ENCODE measurements at places on chromosomes 7 and 10.

GRCh38 chr10:121668314-121669027, 70.2 kb upstream of the FGFR2 start:
- no peak for DNase-seq

GRCh38 chr10:88853155-88853881, 1.7 kb upstream of the ANKRD22 start:
- DNase-seq = no peak

DNA sequence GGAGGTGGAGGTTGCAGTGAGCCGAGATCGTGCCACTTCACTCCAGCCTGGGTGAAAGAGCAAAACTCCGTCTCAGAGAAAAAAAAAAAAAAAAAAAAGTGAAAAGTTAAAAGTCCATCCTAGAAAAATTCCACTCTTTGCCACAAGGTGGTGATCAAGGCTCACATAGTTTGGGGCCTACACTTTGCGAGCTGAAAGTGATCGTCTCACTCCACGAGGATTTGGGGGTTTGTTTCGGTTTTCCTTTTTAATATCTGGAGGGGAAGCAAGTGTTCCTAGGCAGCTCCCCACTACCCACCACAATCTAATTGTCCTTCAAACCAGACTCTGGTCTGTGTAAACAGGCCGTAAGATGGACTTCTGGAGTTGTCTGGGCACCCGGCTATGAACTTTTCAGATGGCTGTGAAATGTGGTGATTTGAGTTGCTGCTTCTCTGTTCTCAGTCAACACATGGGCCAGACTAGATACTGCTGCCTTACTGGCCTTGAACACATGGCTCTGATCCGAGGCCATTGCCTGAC, 27.1 kb downstream of the PRLHR start:
- DNase-seq = no peak

DNA sequence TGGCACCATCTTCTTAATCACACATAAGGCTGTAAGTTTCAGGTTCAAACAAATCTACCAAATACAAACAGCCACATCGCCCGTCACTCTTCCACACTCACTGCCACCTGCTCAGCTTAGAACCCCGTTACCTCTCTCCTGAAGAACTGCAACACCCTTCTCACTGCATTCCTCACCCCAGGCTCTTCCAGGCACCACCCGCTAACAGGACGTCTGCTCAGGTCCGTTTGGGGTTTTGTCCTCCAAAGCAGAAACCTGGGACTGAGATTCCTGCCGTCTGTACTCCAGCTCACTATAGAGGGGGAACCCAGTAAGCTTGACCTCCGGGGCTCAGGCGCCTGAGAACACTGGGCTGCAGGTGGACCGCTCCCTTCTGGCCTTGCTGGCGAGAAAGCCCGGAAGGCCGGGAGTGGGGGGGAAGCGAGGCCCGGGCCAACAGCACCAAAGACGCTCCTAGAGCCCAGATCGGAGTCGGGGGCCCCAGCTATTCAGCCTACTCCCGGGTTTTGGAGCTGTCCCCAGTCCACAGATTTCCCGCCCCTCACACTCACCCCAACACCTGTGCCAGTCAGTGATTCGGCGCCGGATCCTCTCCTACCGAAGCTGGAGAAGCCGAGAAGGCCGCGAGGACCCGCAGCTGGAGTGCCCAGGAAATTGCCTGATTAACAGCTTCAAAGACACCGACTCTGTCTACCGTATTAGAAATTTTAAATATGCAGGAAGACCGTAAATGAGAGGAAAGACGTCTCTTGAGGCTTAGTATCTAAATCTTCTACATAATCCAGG, at the start of gene AP3M1:
TSS of gene AP3M1 (minus strand) at position 625 of the 786 bp plus-strand sequence. CDS start 12,449 bp downstream, outside the sequence.
- DNase-seq = peak; percentile 26

- no peak for DNase-seq
These were observed 236.0 kb downstream of the INHBA start for GRCh38 chr7:41466760-41467384.

- peak; percentile 24 for DNase-seq
These were observed 82.7 kb upstream of the GPR22 start for GRCh38 chr7:107387128-107387527.

DNA sequence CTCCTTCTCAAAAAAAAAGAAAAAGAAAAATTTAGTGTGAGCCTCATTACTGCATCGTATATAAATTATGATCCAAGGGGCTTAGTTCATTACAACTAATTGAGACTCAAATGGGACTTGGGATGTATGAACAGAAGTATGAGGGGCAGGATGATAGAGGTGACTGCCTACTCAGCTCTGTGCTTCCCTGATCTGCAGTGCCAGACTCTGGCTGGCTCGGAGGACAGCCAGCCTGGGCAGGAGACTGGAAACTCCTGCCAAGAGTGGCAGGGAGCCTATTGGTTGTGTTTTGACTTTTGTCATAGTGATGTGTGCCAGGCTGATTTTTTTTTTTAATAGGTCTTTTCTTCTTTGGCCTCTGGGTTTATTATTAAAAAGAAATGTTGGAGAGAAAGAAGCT, 73.8 kb upstream of the GTF2IRD1 start:
- no peak for DNase-seq

DNA sequence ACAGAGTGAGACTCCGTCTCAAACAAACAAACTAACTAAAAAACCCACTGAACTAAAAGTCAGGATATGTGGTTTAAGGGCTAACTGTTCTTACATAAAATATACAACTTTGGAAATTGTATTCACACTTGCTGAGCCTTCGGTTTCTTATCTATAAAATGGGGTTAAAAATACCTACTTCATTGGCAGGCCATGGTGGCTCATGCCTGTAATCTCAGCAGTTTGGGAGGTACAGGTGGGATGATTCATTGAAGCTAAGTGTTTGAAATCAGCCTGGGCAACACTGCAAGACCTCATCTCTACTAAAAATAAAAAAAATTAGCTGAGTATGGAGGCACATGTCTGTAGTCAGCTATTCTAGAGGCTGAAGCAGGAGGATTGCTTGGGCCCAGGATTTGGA, 115.4 kb upstream of the KLF6 start:
- DNase-seq = no peak

- no peak for DNase-seq
These were observed 124.7 kb downstream of the ELMO1 start for GRCh38 chr7:37323966-37324365.

DNA sequence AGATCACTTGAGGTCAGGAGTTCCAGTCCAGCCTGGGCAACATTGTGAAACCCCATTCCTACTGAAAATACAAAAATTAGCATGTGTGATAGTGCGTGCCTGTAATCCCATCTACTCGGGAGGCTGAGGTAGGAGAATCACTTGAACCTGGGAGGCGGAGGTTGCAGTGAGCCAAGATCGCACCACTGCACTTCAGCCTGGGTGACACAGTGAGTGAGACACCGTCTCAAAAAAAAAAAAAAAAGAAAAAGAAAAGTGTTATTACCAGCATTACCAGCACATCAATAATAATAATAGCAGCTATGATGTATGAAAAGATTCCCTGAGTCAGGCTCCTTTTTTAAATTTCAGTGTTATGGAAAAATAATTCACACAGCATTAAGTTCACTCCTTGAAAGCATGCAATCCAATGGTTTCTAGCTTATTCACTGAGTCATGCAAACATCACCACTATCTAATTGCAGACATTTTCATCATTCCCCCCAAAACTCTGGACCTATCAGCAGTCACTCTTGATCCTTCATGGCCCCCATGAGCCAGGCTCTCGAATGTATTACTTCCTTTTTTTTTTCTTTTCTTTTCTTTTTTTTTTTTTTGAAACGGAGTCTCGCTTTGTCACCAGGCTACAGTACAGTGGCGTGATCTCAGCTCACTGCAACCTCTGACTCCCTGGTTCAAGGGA, 228.4 kb downstream of the FANK1 start:
- no peak for DNase-seq

GRCh38 chr7:134695321-134695860, 48.7 kb downstream of the BPGM start:
- peak; percentile 81 for DNase-seq

DNA sequence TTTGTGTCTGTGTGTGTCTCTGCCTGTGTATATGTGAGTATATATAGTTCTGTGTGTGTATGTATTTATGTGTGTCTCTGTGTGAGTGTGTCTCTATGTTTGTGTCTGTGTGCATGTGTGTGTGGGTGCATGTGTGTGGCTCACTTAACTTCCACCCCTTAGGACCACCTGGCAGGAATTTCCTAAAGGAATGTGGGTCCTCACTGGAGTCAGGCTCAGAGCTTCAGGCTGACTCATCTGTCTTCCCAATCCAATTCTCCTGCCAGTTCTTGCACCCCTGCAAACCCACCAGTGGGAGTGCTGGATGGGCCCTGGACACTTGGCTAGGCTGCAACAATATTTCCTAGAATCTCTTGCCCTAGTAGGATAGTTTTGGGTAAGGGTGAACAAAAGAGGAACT, 70.2 kb upstream of the GRB10 start:
- no peak for DNase-seq

DNA sequence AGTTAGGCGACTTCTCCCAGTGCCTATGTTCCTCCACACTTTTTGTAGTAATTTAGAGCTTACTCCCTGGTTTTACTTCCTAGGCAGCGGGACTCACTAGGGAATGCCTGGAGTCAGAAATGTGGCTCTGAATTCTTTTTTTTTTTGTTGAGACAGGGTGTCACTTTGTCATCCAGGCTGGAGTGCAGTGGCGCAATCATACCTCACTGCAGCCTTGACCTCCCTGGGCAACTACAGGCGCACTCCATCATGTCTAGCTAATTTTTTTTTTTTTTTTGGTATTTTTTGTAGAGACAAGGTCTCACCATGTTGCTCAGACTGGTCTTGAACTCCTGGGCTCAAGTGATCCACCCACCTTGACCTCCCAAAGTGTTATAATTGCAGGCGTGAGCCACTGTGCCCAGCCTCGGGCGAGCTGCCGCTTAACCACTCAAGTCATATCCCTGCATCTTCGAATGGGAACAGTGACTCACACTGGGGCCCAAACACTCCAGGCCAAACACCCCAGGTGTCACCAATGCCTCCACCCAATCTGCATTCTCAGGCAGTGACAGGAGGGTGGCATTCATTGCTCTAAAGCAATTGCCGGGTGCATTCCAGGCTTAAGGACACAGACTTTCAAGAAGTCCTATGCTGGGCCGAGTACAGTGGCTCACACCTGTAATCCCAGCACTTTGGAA, 19.6 kb downstream of the RGS10 start:
- no peak for DNase-seq

DNA sequence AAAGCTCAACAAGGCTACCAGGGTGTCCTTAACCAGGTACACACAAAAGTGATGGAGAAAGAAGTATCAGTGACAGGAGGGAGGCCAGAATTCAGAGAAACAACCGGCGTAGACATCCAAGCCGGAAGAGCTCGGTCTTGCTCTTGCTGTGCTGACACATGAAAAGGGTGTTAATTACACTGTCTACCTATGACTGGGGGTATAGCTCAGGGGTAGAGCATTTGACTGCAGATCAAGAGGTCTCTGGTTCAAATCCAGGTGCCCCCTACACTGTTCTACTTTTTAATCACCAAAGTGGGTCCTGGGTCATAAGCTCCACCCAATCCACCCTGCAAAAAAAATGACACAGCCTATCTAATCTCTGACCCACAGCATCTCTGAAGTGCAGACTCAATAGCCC, 86.9 kb upstream of the ZNF746 start:
- no peak for DNase-seq

DNA sequence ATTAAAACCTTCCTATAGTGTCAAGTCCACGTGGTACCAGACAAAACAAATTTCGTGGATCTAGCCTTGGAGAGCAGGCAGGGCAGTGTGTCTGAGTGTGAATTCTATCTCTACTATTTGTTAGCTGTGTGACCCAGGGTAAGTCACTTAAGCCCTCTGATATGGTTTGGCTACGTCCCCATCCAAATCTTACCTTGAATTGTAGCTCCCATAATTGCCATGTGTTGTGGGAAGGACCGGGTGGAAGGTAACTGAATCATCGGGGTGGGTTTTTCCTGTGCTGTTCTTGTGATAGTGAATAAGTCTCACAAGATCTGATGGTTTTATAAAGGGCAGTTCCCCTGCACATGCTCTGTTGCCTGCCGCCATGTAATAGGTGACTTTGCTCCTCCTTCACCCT, 2.8 kb upstream of the NPFFR1 start:
- DNase-seq = no peak

DNA sequence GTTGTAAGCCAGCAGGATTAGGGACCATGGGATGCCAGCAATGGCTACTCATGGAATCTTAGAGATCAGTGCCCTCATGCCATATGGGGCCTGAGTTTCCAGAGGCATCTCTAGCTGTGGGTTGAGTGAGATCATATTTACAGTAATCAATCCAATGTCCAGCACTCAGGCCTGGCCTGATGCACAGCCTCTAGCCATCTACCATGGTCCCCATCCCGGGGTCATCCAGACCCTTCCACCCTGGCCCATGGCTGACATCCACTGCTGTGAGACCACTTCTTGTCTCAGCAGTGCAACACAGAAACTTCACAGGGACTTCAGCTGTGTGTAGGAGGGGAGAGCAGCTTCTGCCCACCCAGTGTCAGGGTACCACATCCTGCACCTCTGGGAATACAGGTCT, 6.5 kb upstream of the ADCY1 start:
- no peak for DNase-seq

- no peak for DNase-seq
These were observed 11.6 kb downstream of the CYP3A43 start for GRCh38 chr7:99839287-99840021.

DNA sequence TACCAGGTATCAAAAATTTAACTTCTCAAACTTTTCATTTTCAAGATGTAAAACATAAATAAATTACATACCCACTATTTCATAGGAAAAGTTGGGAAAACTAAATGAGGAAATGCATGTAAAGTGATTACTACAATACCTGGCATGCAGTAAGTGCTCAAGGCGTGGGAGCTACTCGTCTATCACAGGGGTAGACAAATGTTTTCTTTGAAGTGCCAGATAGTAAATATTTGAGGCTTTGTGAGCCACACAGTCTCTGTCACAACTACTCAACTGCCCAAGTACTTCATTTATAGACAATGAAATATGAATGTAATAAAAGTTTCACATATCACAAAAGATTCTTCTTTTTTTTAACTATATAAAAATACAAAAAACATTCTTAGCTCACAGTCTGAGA, 96.4 kb upstream of the PCGF5 start:
- DNase-seq = no peak
